Activated naive CD8-positive, alpha-beta T cell treated with anti-CD3 and anti-CD28 coated beads for 36 hours (primary cell): ENCODE measurements at places on chromosomes 1 and 21.
A peak's percentile ranks its signal among the peaks of the same experiment; 100 is the strongest.

- no peak for DNase-seq
- no peak overlapping the region for H3K27ac ChIP-seq
- no peaks in the 10 kb centered on the region for H3K36me3 ChIP-seq
Observed at GRCh38 chr1:165109013-165109412, 247.5 kb downstream of the LMX1A start.

DNA sequence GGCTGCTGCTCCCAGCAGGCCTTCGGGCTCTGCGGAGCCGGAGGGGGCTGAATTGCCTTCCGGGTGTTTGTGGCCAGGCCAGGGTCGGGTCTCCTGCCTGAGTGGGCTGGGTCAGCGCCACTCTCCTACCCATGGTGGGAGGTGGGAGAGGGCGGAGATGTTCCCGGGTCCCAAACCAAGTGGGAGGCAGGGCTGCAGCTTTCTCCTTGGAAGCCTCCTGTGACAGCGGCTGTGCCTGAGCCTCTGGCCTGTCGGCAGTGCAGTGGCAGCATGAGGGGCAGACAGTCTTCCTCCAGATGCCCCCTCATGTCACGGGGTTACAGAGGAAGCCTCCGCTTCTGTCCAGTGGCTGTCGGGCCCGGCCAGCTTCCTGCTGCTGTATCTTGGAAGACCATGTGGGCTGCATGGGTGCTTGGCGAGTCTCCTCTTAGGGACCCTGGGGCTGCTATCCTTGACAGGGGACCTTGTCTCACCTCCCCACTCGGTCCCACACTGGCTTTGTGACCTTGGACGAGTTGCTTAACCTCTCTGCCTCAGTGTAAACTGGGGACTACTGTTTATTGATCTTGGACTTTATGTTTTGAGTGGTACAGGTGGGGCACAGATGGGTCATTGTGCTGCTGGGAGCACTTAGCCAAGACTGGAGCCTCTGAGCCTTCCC is 4.3 kb downstream of the SKI start:
- H3K27me3 ChIP-seq = no peaks in the 10 kb centered on the region
- peak overlapping the region; percentile 94 for H3K27ac ChIP-seq
- peaks cover 30% of the 10 kb centered on the region for H3K36me3 ChIP-seq
- H3K4me3 ChIP-seq = peak overlapping the region; percentile 97

DNA sequence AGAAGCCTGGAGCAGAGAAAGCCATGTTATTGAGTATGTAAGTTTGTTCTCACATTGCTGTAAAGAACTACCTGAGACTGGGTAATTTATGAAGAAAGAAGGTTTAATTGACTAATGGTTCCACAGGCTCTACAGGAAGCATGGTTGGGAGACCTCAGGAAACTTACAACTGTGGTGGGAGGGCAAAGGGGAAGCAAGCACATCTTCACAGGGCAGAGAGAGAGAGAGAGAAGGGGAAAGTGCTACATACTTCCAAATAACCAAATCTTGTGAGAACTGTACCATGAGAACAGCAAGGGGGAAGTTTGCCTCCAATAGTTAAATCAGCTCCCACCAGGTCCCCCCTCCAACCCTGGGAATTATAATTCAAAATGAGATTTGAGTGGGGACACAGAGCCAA is 302.7 kb downstream of the ST6GALNAC3 start:
- no peaks in the 10 kb centered on the region for H3K36me3 ChIP-seq
- H3K4me3 ChIP-seq = no peak overlapping the region
- H3K4me1 ChIP-seq = no peaks in the 10 kb centered on the region

- H3K27ac ChIP-seq = no peak overlapping the region
- peaks cover 50% of the 10 kb centered on the region for H3K36me3 ChIP-seq
- H3K4me3 ChIP-seq = no peak overlapping the region
Observed at GRCh38 chr1:179327679-179328078, 34.1 kb downstream of the SOAT1 start.

DNA sequence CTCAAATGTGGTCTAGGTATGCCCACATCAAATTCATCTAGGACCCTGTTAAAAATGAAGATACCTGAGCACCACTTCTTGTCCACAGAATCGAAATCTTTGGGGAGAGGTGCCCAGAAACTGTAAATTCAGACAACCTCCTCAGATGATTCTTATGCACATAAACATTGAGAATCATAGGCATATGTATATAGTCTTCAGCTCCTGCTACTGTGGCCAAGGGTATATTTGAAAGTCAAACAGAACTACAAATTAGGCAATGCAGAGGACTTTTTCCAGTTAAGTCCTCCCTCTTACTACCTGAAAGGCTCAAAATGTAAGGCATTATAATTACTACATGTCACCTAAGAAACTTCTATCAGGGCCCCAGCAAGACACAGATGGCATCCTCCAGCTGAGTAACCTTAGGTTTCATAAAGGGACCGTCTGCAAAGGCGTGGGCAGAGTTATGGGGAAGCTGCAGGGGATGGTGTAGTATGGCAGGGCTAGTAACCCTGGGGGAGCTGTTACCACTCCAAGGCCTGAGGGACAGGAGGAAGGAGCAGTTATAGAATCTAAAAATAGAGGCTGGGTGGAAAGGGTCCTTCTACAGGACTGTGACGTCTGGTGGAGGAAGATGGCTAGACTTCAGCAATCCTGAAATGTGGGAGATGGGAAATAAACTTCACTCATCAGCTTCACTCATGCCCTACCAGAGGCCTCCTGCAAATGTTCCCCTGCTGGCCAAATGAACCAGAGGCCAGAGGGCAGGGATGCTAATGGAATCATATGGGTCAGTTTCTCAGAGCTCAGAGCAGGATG is 46.3 kb downstream of the DAB1 start:
- H3K4me1 ChIP-seq = no peaks in the 10 kb centered on the region
- H3K36me3 ChIP-seq = no peaks in the 10 kb centered on the region
- no peak overlapping the region for H3K4me3 ChIP-seq
- H3K27me3 ChIP-seq = peaks cover 3% of the 10 kb centered on the region
- DNase-seq = no peak

DNA sequence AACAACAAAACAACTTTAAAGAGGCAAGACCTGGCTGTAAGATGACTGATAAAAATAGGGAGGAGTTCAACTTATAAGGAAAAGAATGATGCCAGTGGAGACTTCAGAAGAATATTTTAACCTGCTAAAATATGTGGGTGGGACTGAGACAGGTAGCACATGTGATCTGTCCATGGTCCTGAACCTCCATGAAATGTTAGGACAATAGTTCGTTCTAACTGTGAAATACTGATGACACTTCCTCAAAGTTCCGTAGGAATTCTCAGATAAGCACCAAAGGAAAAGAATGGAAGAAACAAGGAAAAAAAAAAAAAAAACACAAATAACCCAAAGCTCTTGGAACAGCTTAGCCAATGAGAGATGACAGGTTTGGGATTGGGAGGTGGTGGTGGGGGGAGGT is 44.7 kb downstream of the CDC42BPA start:
- H3K27ac ChIP-seq = no peak overlapping the region
- peaks cover 16% of the 10 kb centered on the region for H3K27me3 ChIP-seq
- no peaks in the 10 kb centered on the region for H3K4me1 ChIP-seq
- no peak for DNase-seq
- H3K4me3 ChIP-seq = no peak overlapping the region

DNA sequence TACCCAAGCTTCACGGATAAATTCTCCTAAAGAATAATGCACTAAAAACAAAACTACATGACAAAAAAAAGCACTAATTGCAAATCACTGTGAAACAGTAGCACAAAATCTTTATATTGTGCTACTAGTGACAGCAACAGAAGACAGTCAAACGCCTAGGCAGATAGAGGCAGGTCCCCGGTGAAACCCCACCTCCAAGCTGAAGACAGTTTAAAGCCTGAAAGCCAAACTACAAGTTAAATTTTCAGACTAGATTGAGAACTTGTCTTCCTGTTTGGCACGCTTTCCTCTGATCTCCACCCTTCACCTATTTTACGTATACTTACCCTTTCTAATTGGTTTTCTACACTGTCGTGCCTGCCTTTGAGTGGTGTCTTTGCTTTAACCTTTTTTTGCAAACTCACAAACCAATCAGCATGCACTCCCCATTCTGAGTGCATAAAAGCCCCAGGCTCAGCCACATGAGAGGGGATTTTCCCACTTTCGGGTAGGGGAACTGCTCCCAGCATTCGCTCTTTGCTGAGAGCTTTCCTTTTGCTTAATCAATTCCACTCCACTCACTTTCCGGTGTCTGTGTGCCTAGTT is 3.6 kb upstream of the BACH1 start:
- peaks cover 20% of the 10 kb centered on the region for H3K4me1 ChIP-seq
- DNase-seq = no peak
- no peak overlapping the region for H3K27ac ChIP-seq
- no peaks in the 10 kb centered on the region for H3K27me3 ChIP-seq
- H3K36me3 ChIP-seq = peaks cover 11% of the 10 kb centered on the region

- H3K36me3 ChIP-seq = peaks cover 32% of the 10 kb centered on the region
- peak overlapping the region; percentile 98 for H3K4me3 ChIP-seq
Observed at GRCh38 chr1:42957229-42957879, 1.3 kb downstream of the SLC2A1 start.

- H3K27me3 ChIP-seq = no peaks in the 10 kb centered on the region
- no peak for DNase-seq
- H3K36me3 ChIP-seq = no peaks in the 10 kb centered on the region
- H3K27ac ChIP-seq = no peak overlapping the region
- peaks cover 2% of the 10 kb centered on the region for H3K4me1 ChIP-seq
Observed at GRCh38 chr1:84918726-84919336, 25.8 kb upstream of the LPAR3 start.
